ENCODE measurements at places on chromosomes 12 and 14. TPM values are rescaled to one million over a fixed set of nuclear protein-coding genes. Genes with fewer than 3 reads are reported as not detected.

Gene SLC6A15
- not detected for total RNA-seq

Gene ZDHHC22
- not detected for total RNA-seq

Gene CIPC
- total RNA-seq = 19.8 TPM

Gene AICDA
- 0.17 TPM for total RNA-seq

Gene MEG3
- total RNA-seq = 47.1 TPM

Gene HOTAIR
- not detected for total RNA-seq

Gene CYP46A1
- 1.2 TPM for total RNA-seq

Gene MYL6B
- total RNA-seq = 32.6 TPM

Gene TPPP2
- not detected for total RNA-seq

Gene GZMH
- 5.5 TPM for total RNA-seq

Gene ARF6
- 73.6 TPM for total RNA-seq

- DNase-seq = no peak
Measured at GRCh38 chr12:92640691-92641090, 62.1 kb upstream of the PLEKHG7 start.

DNA sequence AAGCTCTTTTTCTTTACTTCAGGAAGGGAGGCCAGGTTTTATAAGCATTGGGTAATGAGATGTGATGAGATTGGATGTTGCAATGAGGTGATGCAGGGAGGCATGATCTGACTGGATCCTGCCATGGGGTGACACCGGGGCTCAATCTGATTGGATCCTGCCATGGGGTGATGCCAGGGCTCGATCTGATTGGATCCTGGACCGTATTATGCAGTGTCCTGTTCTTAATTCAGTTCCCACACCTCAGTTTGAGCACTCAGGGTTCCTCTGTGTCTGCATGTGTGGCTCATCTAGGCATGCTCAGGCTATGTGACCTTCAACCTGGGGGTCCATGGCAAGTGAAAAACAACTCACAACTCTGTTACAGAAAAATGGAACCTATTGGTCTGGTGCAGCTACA, 166.4 kb downstream of the SLC15A4 start:
- DNase-seq = no peak

GRCh38 chr12:131192951-131193350, 239.2 kb downstream of the ADGRD1 start:
- no peak for DNase-seq

DNA sequence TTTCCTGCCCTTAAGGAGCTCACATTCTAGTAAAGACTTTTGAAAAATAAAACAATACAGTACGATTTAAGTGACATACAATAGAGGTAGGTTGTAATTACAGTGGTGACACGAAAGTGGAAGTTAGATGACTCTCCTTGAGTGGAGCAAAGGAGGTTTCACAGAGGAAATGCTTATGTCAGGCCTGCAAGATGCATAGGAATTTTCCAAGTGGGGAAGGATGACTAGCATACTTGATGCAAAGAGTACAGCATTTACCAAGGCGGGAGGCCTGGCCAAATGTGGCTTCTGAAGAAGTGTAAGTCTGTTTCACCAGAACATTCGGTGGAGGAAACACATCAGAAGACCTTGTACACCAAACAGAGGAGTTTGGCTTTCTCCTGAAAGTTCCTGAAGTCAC, 55.2 kb downstream of the ERO1A start:
- DNase-seq = no peak

DNA sequence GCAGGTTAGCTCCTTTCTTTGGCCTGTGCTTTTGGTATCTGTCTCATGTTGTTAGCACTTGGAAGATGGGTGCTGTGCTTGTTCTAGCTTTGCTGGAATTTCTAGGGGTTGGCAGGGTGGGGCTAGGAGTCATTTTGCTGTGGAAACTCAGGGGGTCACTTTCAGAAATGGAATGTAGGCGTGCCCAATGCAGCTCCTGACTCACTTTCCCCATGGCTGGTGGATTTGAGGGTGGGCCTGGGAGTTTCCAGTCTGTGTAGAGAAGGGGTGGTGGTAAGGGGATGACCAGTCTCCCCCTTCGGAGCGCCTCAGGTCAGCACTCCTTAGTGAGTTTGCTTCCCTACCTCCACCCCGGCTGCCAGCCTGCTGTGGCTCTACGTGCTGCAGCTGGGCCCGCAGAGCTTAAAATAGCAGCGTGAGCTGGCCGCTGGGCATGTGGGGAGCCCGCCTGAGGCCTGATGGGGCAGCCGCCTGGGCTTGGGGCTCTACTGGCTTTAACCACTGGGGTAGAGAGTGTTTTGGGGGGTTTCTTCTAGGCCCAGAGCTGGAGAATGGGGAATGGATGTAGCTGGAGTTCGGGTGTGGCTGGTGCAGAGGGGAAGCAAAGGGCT, 108.2 kb downstream of the TSPAN9 start:
- no peak for DNase-seq

GRCh38 chr14:22397221-22397737, 191.7 kb downstream of the DAD1 start:
- DNase-seq = no peak

GRCh38 chr12:124096869-124097434, 123.9 kb downstream of the ZNF664 start:
- no peak for DNase-seq

GRCh38 chr12:102426599-102427542, 53.5 kb downstream of the IGF1 start:
- no peak for DNase-seq

GRCh38 chr12:77388445-77389265, 323.3 kb upstream of the E2F7 start:
- DNase-seq = no peak

GRCh38 chr12:54038871-54039414, 6.1 kb downstream of the HOXC5 start:
- no peak for DNase-seq

DNA sequence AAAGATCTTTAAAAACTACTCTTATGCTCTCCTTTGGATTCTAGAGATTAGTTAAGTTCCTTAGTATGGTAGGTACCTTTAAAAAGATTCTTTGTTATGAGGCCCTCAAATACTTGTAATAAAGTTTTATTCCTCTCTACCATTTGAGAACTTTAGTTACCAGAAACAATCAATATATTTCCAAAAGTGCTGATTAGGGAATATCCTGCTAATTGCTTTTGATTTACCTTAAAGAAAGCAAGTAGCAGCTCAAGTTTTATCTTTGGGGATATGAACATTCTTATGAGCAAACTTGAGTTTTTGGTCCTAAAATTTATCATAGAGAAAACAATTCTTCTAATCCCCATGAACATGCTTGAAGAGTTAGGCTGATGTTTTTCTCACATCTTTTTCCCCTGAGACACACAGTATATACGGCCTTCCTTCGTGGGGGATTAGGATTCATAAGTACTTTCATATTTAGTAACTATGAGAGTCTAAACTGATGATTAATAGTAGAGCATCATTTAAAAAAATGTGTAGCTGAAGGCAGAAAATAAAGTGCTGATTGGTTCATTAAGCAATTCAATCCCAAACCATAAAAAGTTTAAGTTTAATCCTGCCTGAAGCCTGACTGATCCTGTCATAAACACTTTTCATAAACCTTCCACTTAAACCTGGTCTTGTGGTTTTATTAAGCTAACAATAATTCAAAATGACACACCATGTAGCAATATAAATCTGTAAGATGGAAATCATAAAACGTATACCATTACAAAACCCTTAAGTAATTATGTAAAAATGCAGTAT, 380.5 kb upstream of the FBXO33 start:
- no peak for DNase-seq

Data from left lung (tissue), 14 donors.